Fibroblast of pulmonary artery (primary cell): ENCODE measurements at places on chromosomes 4 and X.

DNA sequence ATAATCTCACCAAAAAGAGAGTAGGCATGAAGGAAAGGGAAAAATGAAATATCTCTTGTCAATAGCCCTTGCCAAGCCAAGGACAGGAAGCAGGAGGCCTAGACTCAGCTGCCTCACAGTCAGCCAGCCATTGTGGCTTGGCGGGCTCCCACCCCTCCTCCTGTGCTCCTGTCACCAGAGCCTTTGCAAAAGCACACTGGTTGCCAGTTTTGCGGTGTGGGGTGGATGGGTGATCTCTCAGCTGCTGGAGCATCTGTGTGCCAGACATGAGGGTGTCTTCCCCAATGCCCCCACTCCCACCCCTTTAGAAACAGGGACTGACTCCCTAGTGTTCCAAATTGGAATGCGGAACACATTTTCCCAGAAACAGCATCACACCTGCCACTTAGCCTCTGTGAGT lies 26.1 kb downstream of the ARHGEF6 start:
- no peak for DNase-seq

- no peak for DNase-seq
Observed at GRCh38 chr4:88447371-88448095, 9.4 kb upstream of the HERC5 start.

DNA sequence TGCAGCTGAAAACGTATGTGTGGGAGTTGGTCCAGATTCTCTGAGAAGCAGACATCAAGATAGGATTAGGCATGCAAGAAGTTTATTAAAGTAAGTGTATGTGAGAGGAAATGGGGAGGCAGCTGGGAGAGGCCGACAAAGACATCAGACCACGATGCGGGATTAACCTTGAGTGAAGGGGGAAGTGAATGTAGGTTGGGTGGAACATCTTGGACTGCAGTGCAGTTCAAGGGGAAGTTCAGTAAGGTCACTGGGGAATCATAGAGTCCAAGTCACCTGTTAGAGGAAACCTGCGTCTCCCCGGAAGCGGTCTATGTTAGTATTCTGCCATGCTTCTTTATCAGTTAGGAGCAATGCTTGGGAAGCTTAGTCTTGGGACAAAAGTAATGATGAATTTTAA lies 22.0 kb downstream of the CXCL8 start:
- DNase-seq = no peak

- peak; percentile 58 for DNase-seq
Observed at GRCh38 chr4:113555868-113556267, 205.7 kb downstream of the CAMK2D start.

DNA sequence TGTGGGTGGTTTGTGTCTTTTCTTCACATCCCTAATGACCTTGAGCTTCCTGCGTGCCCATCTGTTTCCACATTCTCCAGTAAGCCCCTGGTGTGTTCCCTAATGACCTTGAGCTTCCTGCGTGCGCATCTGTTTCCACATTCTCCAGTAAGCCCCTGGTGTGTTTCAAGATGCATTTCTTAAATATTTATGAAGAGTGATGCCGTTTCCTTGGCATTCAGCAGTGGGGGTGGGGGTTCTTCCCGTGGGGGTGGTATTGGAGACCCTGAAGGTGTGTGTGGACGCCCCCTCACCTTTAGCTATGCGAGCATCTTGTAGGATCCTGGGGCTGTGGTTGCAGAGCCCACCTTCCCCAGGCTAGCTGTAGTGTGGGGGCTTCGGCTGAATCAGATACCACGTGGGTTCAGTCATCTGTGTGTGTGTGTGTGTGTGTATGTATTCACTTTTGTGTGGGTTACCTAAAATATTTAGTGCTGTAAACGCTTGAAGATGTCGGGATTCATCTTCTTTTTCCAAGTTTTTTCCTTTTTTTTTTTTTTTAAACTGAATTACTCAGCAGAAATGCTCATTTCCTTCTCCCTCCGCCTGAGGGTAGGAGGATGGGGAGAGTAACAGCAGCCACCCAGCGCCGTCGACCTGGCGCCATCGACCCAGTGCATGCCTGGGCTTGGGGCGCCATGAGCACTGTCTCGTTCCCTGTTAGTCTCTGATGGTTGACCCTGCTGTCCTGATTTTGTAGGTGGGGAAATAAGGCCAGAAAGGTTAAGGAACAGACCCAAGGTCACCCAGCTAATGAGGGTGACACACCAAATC lies 9.9 kb downstream of the NSG1 start:
- no peak for DNase-seq
